ENCODE measurements at places on chromosomes 16 and 17. TPM values are rescaled to one million over a fixed set of nuclear protein-coding genes. Genes with fewer than 3 reads are reported as not detected.

DNA sequence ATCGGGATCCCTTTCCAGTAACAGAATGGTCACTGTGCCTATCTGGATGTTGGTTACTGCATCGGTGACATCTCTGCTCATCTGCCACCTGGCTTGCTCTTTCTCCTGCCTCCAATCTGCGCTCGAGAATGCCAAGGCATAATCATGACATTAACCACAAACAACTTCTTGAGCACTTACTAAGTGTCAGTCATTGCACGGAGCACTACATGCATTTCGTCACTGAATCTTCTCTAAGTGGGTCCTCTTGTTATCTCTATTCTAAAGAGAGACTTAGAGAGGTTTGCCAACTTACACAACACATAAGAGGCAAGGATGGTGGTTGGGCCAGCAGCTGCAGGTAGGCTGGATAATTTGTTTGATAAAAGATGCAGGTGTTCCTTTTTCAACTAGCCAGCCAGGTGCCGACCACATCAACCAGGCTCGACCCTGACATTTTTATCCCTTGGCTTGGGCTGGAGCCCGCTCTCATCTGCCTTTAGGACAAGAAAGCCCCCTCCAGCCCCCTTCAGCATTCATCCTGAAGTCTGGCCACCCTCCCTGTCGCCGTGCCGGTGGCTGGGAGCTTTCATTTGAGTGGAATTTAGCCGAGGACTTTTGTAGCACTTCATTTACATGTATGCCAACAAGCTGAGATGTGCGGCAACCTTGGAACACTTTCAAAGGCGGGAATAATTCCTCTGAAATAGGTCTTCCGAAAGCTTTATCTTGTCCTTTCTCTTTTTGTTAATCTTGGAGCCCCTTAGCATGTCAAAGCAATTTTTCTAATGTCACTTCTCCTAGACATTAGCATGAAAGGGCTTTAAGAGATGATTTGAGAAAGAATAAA, 89.3 kb upstream of the NKD1 start:
- DNase-seq = no peak

- no peak for DNase-seq
Observed at GRCh38 chr16:46717692-46718091, 28.2 kb downstream of the ORC6 start.

DNA sequence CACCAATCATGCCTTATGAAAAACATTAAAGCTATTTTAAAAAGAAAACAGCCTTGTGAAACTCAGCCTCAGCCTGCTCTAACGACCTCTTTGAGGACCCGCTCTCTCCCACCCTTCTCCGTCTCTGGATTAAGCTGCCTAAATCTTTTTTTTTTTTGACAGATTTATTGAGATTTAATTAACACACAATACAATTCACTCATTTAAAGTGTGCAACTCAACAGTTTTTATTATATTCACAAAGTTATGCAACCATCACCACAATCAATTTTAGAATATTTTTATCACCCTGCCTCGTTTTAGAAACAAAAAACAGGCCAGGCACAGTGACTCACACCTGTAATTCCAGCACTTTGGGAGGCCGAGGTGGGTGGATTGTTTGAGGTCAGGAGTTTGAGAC, 8.4 kb downstream of the CDR2L start:
- DNase-seq = peak; percentile 24

Gene LITAFD
- polyA plus RNA-seq = not detected

Gene OTOP3
- not detected for polyA plus RNA-seq

Gene CA10
- polyA plus RNA-seq = not detected
